ENCODE measurements at places on chromosomes 11 and 22.

DNA sequence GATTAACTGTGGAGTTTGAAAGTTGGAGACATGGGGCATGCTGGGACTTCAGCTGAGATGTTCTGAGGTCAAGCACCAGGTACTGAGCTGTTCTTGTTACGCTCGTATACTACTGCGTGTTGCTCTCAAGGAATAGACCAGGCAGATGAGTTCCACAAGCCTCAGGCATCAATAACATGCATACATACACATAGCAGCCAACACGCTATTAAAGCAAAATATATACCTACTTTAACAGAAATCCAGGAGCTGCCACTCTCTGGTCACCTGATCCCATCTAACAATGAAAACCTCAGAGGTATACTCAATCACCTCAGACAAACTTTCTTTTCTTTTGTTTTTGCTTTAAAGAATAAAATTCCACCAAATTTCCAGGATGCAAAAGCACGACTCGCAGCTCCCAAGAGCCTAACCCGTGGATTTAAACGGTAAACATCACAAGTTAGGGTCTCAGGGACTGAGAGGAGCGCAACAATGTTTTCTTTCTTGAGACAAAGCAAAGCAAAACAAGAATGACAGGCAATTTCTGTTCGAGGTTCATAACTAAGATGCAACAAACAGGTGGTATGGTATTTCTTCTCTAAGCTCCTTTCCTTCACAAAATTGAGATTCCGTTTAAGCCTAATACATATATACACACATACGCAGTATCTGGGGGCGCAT, 16.5 kb downstream of the BLID start:
- no peak for DNase-seq

DNA sequence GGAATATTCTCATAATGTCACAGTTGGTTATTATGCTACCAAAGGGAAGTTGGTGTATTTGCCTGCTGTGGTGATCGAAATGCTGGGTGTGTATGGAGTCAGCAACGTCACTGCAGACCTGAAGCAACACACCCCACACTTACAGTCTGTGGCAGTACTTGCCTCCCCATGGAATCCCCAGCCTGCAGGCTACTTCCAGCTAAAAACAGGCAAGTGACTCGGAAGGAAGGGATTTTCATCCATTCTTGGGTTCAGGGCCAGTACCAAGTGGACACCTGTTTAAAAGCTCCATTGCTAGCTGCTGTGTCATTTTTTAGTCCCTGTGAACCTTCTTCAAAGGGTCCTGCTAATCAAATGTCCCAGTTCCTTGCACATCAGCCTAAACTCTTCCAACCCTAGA, 149.6 kb downstream of the C11orf91 start:
- DNase-seq, result no peak

GRCh38 chr22:30615543-30615954, 8.6 kb downstream of the TCN2 start:
- no peak for DNase-seq

DNA sequence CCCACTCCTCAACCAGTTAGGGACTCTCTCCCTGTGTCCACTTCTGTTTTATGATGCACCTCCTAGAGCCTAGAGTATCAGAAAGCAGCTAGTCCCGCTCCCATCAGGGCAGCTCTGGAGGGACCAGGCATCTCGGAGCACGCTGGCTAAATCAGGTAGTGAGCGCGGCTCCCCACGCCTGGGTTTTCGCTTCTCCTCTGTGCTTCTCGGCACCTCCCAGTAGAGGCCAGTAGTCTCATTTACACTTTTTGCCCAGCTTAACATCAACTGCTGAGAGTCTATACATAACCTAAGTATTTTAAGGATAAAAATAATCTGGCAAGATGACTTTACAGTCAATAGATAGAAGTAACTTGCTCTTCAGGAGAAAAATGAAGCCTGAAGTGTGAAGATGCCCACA, 473.8 kb downstream of the OPCML start:
- no peak for DNase-seq

Measured in MV-4-11 (cell line).